CD14-positive monocyte (primary cell): ENCODE measurements at places on chromosomes 7 and 10. TPM values are rescaled to one million over a fixed set of nuclear protein-coding genes. Genes with fewer than 3 reads are reported as not detected.
A peak's percentile ranks its signal among the peaks of the same experiment; 100 is the strongest.

- peak; percentile 40 for DNase-seq
These were observed 1.6 kb downstream of the SFMBT2 start for GRCh38 chr10:7409045-7409731.

GRCh38 chr10:81575036-81575435 is 300.0 kb upstream of the NRG3 start:
- DNase-seq: no peak

GRCh38 chr7:126723966-126724544 is 528.7 kb downstream of the GRM8 start:
- no peak for DNase-seq

DNA sequence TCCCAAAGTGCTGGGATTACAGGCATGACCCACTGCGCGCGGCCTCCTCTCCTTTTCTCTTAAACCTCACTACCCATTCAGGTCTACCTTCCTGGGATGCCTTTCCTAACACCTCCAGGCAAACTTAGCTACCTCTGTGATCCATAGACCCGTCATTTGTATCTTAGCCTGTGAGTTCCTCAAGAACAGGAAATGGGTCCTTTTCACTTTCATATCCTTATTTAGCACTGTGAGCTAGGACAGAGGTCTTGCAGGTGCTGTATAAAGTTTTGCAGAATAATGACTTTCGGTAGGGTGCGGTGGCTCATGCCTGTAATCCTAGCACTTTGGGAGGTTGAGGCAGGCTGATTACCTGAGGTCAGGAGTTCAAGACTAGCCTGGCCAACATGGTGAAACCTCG is 215.7 kb downstream of the RELN start:
- DNase-seq: no peak

The MINPP1 gene
- 9.0 TPM for polyA plus RNA-seq

DNA sequence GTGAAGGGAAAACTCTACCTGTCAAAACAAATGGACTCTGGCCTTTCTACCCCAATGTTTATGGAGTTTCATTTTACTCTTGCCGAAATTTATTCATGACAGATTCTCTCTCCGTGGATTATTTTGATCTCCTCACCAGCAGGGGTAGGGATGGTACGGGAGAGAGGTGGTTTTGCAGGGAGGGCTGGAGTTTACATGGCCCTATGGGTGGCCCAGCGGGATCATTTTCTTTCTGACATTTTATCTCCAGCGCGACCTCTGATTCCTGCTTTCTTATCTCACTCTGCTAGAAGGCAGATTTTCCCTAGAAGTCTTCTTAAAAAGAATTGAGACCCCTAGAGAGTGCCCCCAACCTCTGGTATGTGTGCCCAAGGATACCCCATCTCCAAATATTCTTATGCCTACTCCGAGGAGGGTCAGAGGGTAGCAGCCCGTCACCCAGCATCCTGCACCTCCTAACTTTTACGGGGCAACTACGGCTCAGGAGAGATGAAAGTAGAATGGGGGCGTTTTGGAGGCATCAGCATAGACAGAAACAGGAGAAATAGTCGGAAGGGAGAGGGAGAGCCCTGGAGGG is 10.1 kb upstream of the GATA3 start:
- no peak for DNase-seq
